Right ventricle myocardium superior (tissue), 1 donor: ENCODE measurements at places on chromosomes 2 and 18. TPM values are rescaled to one million over a fixed set of nuclear protein-coding genes. Genes with fewer than 3 reads are reported as not detected.

- DNase-seq = no peak
Observed at GRCh38 chr18:55380589-55380988, 207.4 kb downstream of the TCF4 start.

The UPP2 gene
- total RNA-seq = not detected

The RGPD3 gene
- 0.08 TPM for total RNA-seq

The PELI1 gene
- 9.1 TPM for total RNA-seq

The SNRNP27 gene
- total RNA-seq = 54.6 TPM
